ENCODE measurements at places on chromosomes 16 and 17.

GRCh38 chr16:54526916-54527315, 240.3 kb upstream of the IRX3 start:
- DNase-seq, result no peak

GRCh38 chr16:57093666-57094564, 1.5 kb downstream of the CPNE2 start:
- no peak for DNase-seq

DNA sequence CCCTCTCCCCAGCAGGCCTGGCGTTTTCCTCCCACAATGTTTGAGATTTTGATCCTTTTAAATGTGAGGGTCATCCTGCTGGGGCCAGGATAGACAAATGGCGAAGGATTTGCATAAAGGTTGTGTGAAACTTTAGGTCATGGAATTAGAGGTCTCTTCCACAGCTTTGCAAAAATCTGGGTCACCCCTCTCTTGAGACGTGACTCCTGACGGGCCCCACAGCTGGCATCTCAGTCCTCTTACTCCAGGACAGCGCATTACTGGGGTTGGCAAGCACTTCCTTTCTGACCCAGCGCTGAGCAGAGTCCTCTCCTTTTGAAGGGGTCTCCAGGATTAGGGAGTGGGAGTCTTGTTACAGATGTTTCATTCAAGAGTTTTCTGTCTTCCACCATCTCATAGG, 7.4 kb downstream of the ZNF629 start:
- no peak for DNase-seq

GRCh38 chr17:50513495-50513894, 5.3 kb downstream of the MYCBPAP start:
- no peak for DNase-seq

DNA sequence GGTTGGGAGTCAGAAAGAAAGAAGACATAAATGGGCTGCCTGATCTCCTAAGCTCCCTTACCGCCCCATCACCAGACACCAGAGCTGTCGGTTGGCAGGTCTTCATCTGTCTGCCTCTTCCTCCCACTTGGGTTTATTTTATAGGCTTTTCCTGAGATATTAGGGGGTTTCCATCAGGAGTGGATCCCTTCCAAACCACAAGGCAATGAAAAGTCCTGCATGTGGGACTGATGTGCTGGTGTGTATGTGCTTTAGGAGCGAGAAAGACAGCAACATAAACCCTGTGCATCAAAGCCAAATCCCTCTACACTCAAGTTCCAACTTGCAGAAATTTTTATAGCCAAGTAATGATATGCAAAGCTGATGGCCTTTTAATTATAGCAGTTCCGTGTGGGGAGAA, 389.5 kb downstream of the SLC39A11 start:
- DNase-seq, result no peak

GRCh38 chr17:7502987-7503386, 18.8 kb downstream of the POLR2A start:
- peak; percentile 30 for DNase-seq

GRCh38 chr16:89042711-89043551, 50.7 kb upstream of the ACSF3 start:
- no peak for DNase-seq

- DNase-seq, result no peak
Observed at GRCh38 chr17:2453866-2454265, 53.0 kb upstream of the MNT start.

- no peak for DNase-seq
Observed at GRCh38 chr16:84059946-84060901, 17.6 kb upstream of the SLC38A8 start.

GRCh38 chr16:492211-492875, 35.2 kb upstream of the CAPN15 start:
- DNase-seq, result no peak

- no peak for DNase-seq
Observed at GRCh38 chr16:12171206-12171605, 194.7 kb downstream of the SNX29 start.

- no peak for DNase-seq
Observed at GRCh38 chr16:20074099-20074991, 655 bp upstream of the GPR139 start.

GRCh38 chr16:49635591-49636581, 220.0 kb downstream of the ZNF423 start:
- DNase-seq, result no peak

DNA sequence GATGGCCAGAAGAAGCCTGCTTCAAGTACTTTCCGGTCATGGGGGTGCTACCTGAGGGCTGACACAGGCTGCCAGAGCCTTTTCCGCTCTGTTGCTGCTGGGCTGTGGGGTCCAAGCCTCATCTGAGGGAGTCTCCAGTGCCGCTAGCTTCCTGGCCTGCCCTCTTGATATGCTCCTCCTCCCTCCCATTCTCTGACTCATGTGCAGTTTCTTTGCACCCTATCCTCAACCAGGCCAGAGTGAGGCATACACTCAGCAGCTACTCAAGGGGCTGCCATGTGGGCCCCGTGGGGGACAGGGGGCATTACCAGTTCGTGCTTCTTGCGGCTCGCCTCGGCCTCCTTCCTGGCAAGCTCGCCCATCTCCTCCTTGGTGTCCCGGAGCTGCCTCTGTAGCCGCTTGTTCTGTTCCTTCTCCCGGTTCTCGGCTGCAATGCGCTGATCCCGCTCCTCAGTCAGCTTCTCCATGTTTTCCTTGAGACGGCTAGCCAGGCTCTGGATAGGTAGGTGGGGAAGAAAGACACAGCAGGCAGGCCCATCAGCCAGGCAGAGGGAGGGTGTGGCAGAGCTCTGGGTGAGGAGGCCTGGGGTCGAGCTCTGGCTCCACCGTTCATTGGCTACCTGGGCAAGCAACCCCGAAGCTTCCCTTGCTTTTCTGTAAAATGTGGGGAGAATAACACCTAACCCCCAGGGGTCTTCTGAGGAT, 43.8 kb downstream of the PIPOX start:
- no peak for DNase-seq

- DNase-seq, result no peak
Observed at GRCh38 chr17:40724656-40725055, 21.1 kb upstream of the KRT24 start.

DNA sequence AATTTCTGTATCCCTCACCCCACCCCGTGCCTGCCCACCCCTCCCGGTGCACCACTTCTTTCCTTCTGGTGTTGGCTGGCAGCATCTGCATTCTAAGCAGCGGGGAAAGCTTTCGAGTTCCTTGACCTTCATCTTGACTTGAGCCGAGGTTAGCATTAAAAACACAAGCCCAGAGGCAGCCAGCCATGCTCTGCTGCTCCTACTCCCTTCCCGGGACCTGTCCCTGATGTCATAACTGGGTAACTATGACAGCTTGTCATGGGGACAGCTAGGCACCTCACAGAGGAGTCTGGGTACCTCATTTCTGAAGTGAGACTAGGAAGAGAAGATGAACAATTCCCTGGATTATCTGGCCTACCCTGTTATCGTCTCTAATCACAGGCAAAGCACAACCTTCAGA, at the start of gene CFAP97D1:
Gene CFAP97D1, plus strand, starts transcription at position 301 of the 400 bp plus-strand sequence. Its CDS starts 28 bp downstream, at position 329.
- no peak for DNase-seq

GRCh38 chr16:11550791-11551498, 35.8 kb downstream of the LITAF start:
- DNase-seq, result no peak

DNA sequence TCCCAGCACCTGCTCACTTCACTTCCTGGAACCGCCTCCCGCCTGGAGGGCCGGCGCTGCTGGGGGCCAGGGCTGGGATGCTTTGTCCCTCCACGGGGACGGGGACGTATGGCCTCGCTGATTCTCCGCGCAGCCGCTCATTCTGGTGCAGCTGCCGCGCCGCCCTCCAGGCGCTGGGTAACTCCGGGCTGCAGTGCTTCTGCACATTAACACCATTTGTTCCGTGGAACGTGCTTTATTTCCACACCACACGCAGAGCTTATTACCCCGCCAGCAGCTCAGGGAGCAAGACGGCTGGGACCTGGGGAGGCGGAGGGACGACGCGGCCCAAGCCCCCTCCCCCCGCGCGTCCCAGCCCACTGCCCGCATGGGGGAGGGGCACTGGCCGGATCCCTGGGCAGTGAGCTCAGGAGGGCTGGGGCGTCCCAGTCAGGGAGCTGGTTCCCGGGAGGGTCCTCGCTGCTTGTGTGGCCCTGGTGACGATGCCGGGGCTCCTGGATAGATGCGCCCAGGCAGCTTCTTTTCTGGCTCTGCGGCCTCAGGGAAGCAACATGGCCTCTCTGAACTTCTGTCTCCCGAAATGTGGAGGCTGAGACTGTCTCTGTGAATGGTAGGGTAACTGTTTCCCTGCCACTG, 45.4 kb upstream of the ACSF3 start:
- no peak for DNase-seq

- no peak for DNase-seq
Observed at GRCh38 chr17:41734139-41734948, at the start of gene HAP1. Gene HAP1 (minus strand): TSS chr17:41734643. CDS start chr17:41734634, 9 bp downstream.

DNA sequence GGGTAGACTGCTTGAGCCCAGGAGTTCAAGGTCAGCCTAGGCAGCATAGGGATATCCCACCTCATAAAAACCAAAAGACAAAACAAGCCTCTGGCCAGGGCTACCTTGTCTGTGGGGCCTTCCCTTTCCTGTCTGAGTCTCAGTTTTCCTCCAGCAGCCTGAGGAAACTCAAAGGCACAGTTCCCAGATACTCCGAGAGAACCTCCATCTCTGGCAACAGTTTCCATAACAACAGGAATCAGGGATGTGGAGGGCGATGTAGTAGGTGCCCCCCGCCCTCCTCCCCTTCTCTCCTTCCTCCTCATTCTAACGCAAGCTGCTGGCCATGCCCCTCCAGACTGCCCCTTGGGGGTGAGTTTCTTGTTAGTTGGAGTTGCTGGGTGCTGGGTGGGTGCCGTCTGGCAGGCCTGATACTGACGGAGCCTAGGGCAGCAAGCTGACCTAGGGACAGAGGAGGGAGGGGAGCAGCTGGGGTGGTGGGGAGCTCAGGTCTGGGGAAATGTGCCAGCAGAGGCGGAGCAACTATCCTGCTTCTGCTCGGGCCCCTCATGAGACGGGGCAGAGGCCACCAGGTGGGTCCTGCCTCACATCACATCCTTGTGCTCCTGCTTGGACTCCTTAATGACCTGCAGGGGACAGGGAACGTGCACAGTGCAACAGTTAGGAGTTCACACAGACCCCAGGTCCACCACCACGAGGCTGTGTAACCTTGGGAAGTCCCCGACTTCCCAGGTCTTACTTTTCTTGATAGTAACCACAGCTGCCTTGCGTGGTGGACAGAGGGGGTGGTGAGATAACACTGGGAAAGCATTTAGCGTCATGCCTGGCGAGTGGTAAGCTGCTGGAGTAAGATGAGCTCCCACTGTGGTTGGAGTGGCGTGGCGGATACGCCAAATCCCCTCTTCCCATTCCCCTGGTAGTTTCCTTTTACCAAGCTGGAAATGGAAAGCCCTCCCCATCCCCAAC, 7.8 kb upstream of the EFTUD2 start:
- DNase-seq, result peak; percentile 12

DNA sequence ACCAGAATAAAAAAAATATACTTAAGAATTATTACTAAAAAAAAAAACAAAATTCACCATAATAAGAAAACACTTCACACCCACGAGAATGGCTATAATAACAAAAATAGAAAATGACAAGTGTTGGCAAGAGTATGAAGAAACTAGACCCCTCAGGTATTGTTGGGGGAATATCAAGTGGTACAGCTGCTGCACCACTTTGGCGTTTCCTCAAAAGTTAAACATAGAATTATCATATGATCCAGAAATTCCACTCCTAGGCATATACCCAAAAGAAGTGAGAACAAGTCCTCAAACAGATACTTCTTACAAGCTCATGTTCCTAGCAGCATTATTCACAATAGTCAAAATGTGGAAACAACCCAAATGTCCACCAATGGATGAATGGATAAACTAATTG, 26.3 kb downstream of the AMFR start:
- DNase-seq, result no peak

GRCh38 chr17:44557651-44558285, 484 bp downstream of the FZD2 start:
- DNase-seq, result no peak

DNA sequence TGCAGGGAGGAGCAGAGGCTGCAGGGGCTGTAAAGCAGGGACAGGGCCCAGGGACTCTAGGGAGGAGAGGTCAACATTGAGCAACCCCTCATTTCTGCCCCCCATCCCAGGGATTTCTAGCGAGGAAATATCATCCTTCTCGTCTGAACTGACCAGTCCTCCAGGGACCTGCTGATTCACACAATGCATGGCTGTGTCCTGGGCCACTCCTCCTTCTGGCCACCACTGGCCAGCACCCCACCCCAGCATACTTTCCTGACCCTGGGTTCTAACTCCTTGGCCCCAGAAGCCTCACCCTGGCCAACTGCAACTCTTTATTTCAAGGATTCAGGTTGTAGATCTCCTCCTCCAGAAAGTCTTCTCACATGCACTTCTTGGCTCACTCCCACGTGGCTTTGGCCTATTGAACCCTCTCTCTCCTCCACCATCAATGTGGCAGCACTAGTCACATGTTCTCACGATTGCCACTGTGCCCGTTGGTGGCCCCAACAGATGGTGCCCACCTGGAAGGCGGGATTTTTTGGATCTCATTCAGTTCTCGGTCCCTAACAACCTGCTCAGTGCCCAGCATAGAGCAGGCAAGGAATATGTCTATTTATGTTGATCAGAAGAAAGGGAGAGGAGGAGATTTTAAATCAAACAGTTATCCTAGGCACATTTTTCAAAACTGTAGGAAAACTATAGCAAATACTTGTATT, 41.5 kb downstream of the CUEDC1 start:
- DNase-seq, result no peak

- no peak for DNase-seq
Observed at GRCh38 chr17:34673995-34674890, 94.9 kb downstream of the TMEM132E start.

DNA sequence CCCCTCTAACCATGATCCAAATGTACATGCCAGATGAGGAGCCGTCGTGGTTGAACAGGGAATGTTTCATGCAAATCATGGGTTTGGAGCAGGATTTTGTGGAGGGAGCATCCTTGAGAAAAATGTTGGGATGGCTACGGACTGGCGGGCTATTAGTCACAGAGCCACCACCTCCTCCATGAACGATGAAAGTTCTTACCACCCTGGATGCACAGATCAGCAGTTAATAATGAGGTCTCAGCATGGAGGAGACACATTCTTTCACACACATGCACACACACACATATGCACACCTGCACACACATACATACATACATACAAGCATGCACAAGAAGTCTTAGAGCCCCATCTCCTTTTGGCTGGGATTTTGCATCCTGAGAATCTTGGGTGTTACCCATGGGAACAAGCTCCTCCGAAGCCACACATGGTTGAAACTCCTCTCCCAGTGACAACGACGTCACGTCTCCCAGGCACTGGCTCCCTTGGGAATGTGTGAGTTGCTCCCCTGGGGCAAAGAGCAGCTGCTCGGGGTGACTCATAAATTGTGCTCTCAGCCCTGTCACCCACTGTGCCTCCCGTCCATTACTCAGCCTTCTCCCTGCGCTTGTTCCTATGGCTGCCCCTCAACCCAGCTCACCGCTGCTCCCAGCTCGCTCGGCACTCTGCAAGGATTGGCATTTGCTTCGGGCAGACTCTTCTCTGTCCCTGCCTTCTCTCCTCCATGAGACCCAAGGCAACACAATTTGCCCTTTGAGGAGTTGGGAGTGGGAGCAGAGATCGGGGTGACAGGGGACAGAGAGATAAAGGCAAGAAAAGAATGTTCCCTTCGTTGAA, 344.6 kb downstream of the SOX9 start:
- DNase-seq, result no peak

- peak; percentile 72 for DNase-seq
Observed at GRCh38 chr17:57833179-57833939, 16.5 kb downstream of the MRPS23 start.

- DNase-seq, result no peak
Observed at GRCh38 chr16:48126801-48127644, 28.8 kb downstream of the ABCC12 start.

All from hematopoietic multipotent progenitor cell treated with erythropoietin and hydrocortisone succinate and interleukin-3 and kit ligand, for 15 days (in vitro differentiated cells).